Keratinocyte (primary cell): ENCODE measurements at places on chromosomes 11 and 22. TPM values are rescaled to one million over a fixed set of nuclear protein-coding genes. Genes with fewer than 3 reads are reported as not detected.

The C11orf21 gene
- polyA plus RNA-seq, result not detected in 3 replicates

The MRGPRF gene
- 0.02 to 0.04 TPM in 2 of 3 replicates, not detected in the other for polyA plus RNA-seq

The TRIM51 gene
- not detected in 3 replicates for polyA plus RNA-seq

The CARD18 gene
- polyA plus RNA-seq, result 2.5 to 11.5 TPM (median 10.4 TPM) in 3 replicates

The MYOD1 gene
- polyA plus RNA-seq, result not detected in 3 replicates

The NAALADL1 gene
- polyA plus RNA-seq, result 1.9 to 3.2 TPM (median 2.3 TPM) in 3 replicates

The IGLL5 gene
- polyA plus RNA-seq, result not detected in 3 replicates

The P4HA3 gene
- polyA plus RNA-seq, result 0.09 to 0.41 TPM (median 0.14 TPM) in 3 replicates

The SMIM38 gene
- polyA plus RNA-seq, result not detected in 3 replicates

The ANO5 gene
- polyA plus RNA-seq, result 0.01 TPM in 1 of 3 replicates, not detected in the others

The C11orf97 gene
- polyA plus RNA-seq, result not detected in 3 replicates
